Anterior cingulate cortex (tissue), 58 donors: ENCODE measurements at places on chromosomes 6 and 20.

- no peak for DNase-seq
Observed at GRCh38 chr20:6665621-6666355, 101.7 kb upstream of the BMP2 start.

GRCh38 chr6:27669624-27670301 lies 196.9 kb upstream of the ZNF184 start:
- DNase-seq: no peak

DNA sequence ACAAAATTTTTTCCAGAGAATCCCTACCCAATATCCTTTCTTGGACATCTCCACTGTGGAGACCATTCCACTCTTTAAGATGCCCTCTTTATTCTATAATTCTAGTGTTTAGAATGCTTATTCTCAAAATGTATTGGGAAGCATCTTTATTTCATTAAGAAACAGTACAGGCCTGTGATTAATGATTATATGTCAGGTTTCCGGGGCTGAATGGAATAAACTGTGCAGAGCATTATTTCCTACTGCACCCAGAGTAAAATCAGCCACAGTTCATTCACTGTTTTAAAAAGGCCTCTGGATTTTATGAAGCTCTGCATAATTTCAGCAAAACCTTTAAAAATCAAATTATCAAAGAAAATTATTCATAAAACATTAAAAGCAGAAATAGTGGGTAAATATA lies 42.6 kb downstream of the DSE start:
- no peak for DNase-seq

DNA sequence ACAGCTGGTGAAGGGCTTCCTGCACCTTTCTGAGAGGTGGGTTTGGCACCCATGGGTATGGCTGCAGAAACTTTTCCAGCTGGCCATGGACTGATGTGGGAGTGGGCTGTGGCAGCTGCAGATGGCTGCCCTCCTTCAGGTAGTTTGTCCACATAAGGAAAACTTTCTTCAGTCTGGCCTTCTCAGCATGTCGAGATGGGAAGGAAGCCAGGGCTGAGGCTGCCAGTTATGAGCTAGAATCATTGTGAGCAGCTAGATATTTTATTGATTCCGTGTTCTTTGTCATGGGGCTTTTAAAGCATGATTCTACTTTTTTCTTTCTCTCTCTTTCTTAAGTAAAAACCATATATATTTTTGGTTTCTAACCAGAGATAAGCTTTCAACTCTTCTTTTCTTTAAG lies 16.6 kb downstream of the NKX2-4 start:
- no peak for DNase-seq

DNA sequence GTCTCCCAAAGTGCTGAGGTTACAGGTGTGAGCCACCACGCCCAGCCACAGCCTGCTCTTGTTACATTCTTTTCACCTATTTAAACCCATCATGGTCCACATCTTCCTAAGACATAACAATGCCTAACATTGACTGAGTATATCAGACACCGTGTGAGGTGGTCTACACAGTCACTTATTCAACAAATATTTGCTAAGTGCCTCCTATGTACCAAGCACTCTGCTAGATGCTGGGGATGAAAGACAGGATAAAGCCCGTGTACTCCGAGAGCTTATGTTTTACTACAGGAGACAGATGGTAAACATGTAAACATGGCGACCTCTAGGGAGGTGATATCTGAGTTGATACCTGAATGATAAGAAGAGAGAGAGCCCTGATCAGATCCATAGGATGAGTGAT lies 12.7 kb downstream of the BCL2L1 start:
- DNase-seq: no peak

DNA sequence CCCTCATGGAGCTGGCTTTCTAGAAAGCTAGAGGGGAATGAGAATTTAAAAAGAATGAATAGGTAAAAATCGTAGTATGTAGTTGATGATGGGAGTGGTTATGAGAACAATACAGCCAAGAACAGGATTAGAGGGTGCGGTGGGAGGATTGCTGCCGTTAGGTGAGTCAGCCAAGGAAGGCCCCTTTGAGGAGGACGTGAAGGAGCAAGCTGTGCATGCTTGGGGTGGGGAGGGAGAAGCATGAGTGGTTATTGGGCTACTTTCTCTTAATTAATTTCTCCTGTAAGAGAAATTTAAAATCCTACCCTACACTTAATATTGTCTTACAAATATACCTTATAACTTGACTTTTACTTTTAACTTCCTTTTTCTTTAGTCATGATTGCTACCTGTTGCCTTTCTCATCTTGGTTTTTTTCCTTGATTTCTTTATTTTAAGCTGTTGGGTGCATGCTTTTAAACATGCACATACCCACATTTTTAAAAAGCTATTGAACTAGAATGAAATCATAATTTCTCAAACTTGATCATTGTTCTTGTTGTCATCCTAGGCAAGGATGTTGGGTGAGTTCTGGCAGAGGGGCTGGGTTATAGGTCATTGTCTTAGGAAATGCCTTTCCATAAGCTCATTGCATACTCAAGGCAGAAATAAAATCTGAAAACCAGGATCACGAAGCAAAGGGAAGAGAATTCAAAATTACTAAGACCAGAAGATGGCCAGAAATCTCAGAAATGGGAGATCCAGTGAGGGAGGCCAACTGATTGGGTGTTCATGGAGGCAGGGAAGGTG lies 114.5 kb downstream of the TCP11 start:
- DNase-seq: no peak

DNA sequence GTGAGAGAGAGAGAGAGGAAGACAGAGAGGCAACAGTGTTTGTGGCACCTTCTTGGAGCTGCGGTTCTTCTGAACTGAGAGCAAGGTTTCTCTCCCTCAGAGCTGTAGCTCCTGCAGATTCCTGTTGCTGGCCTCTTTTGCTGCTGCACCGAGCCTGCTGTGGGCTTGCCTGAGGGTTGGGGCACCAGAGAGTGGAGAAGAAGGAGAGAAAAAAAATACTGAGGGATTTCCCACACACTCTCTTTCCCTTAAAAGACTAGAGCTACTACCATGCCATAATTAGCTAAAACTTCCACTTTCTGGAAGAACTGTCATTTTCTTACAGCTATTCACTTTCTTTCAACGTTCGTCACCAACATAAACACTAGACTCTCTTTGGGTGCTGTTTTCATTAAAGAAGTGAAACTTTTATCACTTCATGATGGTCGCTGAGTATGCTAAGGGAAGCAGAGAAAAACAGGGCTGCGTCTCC lies 18.2 kb upstream of the ECI2 start:
- no peak for DNase-seq

DNA sequence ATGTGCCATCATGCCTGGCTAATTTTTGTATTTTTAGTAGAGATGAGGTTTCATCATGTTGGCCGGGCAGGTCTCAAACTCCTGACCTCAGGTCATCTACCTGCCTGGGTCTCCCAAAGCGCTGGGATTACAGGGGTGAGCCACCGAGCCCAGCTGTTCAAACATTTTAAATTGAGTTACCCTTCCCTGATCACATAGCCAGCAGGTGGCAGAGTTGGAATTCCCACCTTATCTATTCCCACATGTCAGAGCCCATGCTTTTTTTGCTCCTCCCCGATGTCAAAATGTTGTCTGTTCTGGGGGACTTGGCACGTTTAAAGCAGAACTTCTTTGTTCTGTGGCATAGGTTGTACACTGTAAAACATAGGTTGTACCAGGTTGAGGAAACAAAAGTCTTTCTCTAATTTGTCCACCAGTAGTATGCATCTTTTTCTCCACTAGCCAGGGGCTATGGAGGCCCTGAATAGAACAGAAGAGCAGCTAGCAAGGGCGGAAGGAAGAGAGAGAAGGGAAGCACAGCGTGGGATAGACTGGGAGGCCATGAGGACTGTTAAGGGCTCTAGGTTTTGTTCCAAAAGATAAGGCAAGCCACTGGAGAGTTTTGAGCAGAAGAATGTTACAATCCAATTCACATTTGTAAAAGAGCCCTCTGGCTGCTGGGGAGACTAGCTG lies 7.3 kb upstream of the LBP start:
- no peak for DNase-seq

DNA sequence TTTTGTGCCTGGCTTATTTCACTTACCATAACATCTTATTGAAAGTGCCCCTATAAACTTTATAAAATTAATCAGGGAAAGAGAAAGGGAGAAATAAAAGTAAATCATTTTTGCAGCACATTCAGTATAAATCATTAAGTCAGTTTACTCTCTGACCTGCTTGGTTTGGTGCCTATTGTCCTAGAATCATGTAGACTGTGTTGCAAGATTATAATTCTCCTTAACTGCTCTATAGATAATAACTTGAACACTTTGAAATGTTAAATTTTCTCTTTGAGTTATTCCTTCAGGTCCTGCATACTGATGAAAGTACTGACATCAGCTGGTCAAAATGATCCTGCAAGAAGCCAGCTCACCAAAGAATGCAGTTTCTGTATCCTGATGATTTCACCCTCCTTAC lies 969.6 kb upstream of the GJE1 start:
- no peak for DNase-seq

- no peak for DNase-seq
Observed at GRCh38 chr20:58106143-58106750, 122.2 kb downstream of the ANKRD60 start.

GRCh38 chr6:43798688-43799444 lies 28.9 kb downstream of the VEGFA start:
- no peak for DNase-seq

DNA sequence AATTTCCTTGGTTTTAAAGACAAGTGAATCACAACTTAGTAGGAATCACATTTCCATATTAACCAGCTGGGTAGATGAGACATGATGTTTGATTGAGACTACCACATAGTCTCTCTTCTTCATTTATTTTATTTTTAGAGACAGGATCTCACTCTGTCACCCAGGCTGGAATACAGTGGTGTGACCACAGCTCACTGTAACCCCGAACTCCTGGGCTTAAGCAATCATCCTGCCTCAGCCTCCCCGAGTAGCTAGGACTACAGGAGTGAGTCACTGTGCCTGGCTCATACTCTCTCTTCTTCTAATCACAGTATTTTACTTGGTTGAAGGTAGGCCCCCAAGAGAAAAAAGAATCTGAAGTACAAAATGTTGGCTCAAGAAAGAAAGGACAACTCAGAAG lies 80.2 kb upstream of the ASF1A start:
- DNase-seq: no peak

DNA sequence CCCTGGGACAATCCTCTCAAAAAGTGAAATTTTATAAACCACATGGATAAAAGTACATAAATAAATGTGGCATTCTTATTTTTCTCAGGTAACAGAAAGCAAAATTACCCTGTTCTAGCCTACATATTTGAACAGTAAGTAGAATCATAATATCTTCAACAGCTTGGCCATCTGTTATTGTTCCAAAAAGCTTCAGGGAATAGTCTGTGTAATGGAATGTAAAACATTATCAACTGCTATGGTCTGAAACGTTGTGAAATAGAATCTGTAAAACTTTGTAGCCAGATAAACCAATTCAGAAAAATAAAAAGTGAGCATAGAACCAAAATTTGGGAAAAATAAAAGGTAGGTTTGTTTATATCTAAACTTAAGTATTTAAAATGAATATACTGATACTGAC lies 114.7 kb downstream of the THEMIS start:
- no peak for DNase-seq

DNA sequence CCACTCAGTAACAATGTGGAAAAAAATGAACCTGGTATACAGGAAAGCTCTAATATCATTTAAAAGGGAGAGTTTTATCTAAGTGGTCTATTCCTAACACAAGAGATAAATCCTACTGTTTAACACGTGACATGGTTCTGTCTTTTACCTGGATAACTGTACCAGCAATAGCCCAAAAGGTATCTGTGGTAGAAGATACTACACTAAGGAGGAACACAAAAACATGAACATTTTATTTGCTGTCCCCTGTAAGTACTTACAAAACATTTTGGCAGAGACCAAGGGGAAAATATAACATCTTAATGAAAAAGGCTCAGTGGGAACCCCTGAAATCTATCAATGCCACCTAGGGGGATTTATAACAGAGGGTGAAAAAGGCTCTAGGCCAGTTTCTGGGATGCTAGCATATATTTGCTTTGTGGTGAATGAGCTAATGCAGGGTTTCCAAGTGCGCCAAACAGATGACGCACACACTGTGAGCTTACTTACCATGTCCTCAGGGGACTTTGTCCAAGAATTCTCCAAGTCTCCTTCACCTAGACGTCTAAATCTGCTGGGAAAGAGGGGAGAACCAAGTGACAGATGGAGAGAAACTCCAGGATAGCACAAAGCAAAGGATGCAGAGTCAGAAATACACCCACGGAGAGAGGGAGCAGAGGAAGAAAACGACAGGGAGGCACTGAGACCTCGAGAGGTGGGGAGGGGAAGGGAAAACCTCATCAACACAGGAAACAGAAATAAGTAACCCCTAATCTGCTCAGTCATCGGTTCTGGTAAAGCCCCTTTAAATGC lies 147.9 kb upstream of the PRND start:
- DNase-seq: no peak

- no peak for DNase-seq
Observed at GRCh38 chr20:61930776-61931475, 134.8 kb downstream of the TAF4 start.

- no peak for DNase-seq
Observed at GRCh38 chr6:137900815-137901214, 33.8 kb downstream of the TNFAIP3 start.

- no peak for DNase-seq
Observed at GRCh38 chr6:32249262-32249661, 25.4 kb upstream of the NOTCH4 start.

DNA sequence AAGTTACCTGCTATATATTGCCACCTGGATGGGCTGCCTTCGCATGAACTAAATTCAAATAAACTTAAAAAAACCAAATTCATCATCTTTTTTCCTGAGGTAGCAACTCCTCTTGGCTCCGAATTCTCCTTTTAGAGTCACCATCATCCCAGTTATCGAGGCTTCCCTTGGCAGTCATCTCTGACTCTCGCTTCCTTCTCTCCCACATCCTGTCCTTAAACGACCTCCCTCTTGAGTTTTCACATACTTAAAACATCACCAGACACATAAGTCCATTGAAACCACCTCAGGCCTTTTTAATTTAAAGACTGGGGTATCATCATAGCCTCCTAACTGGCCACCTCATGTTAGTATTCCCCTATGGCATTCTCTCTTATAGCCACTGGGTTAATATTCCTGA lies 296.1 kb upstream of the FLRT3 start:
- DNase-seq: no peak

- no peak for DNase-seq
Observed at GRCh38 chr6:25315194-25316177, 36.3 kb downstream of the CARMIL1 start.

DNA sequence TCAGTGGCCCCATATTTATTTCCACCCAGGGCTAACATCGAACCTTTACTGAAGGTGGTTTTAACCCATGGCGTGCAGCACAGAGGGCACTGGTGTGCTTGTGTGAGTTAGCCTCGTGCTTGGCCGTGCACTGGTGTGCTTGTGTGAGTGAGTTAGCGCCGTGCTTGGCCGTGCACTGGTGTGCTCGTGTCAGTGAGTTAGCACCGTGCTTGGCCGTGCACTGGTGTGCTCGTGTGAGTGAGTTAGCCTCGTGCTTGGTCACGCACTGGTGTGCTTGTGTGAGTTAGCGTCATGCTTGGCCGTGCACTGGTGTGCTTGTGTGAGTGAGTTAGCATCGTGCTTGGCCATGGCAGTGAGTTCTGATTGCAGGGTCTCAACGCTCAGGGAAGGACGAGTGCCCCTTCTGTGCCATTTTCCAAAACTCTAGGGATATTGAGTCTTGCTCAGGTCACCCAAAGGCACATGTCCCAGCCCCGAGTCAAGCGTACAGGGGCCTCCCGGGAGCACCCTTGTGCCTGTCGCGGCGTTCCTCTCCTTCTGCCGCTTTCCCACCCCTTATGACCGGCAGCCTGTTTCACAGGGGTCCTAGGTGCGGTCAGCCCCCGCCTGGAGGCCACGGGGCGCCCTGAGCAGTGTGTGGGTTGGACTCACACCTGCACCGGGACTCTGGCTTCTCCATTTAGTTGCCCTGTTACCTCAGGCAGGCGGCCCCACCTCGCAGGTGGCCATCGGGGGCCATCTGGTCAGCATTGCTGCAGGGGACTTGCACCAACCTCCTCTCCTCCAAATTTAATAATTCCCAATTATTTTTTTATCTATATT lies 399.1 kb downstream of the CDH4 start:
- DNase-seq: no peak
